ENCODE measurements at places on chromosomes 5 and 9.

DNA sequence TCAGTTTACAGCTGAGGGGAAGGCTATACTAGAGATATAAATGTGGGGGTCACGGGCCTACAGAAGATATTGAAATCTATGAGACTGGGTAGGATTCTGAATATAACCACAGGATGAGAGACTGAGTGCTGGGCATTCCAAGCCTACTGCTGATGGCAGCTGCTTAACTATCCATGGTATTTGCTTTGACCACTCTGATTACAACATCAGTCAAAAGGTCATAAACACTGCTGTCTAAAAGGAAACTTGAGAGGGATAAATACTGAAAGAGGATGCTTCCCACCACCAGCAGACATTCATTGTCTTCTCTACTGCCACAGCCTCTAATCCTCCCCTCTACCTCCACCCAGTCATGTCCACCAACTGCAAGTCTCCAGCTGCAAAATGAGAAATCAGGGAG, 3.8 kb downstream of the ZNF622 start:
- DNase-seq: no peak

DNA sequence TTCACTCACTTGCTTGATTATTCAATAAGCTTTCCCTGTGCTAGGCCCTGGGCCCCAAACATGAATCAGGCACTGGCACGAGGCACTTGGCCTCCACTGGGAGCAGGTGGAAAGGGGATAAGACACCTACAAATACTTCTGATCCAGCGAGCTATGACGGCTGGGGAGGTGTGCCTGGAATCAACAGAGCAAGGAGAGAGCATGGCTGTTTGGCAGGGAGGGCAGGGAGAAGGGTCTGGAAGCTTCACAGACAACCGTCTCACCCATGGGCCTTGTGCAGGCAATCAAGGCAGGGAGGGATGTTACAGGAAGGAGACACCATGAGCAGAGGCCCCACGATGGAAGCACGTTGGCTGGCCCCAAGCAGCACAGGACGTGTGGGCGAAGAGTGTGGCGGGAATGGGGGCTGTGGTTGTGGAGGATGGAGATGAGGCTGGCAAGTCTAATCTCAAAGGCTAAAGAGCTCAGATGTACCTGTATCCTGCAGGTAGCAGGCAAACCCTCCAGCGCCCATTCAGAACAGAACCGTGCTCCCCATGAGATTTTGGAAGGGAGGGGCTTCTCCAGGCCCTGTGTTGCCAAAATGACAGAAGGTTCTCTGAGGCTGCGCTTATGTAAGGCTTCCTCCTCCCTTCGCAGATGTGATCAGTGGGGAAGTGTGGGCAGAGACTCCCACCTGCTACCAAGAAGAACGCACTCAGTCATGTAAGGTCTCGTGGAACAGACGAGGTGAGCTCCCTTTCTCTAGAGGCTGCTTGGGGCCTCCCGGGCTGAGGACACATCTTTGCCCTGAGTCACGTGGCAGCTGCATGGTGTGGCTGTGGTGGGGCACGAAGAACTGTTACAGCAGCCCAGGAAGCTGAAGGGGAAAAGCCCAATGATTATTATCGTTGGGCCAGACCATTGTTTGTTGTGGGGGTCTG, 189.7 kb downstream of the DAB2IP start:
- no peak for DNase-seq

- no peak for DNase-seq
These were observed at the start of gene LCN2 for GRCh38 chr9:128149001-128149701. Gene LCN2 (plus strand): TSS chr9:128149453. CDS start chr9:128149526, 73 bp downstream.

DNA sequence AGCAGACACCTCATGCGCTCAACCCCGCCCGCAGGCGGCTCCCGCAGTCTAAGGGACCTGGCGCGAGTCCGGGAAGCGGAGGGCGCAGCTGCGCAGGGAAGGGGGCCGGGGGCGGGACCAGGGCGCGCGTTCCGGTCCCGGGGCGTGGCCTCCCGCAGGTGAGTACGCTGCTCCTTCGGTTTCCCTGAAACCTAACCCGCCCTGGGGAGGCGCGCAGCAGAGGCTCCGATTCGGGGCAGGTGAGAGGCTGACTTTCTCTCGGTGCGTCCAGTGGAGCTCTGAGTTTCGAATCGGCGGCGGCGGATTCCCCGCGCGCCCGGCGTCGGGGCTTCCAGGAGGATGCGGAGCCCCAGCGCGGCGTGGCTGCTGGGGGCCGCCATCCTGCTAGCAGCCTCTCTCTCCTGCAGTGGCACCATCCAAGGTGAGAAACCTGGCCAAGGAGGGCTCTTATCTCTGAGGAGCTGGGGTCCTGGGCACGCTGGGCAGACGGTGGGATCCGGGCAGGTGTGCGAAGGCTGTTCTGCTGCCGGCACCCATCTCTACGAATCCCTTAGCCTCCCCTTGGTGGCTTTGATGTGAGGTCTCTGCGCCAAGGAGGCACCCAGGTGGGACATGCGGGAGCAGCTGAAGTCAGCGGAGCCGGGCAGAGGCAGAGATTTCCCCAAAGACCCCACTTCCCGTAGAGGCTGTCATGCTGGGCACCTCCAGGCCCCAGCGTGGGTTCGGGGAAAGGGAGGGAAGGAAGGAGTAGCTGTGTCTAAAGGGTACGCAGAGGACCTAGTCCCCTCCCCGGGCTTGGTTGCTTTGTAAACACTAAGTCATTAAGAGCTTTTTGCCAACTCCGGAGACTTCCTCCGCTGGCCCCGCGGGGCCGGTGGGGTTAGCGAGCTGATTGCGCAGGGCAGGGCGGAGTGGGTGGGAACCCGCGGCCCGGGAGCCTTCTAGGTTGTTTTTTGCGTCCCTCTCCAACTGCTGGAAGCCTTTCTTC, at the start of gene F2RL1:
TSS of gene F2RL1 (plus strand) at position 187 of the 988 bp plus-strand sequence. CDS start at position 340, 153 bp downstream.
- DNase-seq: no peak

- no peak for DNase-seq
These were observed 25.8 kb downstream of the FBXL7 start for GRCh38 chr5:15525703-15526275.

- peak; percentile 66 for DNase-seq
These were observed 7.3 kb upstream of the ANXA6 start for GRCh38 chr5:151164687-151165392.

All from NCI-H1694 (cell line).